Chondrocyte (in vitro differentiated cells): ENCODE measurements at places on chromosomes 16 and 17. TPM values are rescaled to one million over a fixed set of nuclear protein-coding genes. Genes with fewer than 3 reads are reported as not detected.

Gene PPP1R27
- not detected in 3 replicates for total RNA-seq

Gene KRTAP2-1
- total RNA-seq = not detected in 3 replicates

Gene CHD3
- total RNA-seq = 129 to 138 TPM (median 134 TPM) in 3 replicates

- H3K4me1 ChIP-seq = peaks cover 32% of the 10 kb centered on the region
- H3K27ac ChIP-seq = peak overlapping the region; percentile 89
- no peak overlapping the region for H3K4me3 ChIP-seq
- H3K36me3 ChIP-seq = no peaks in the 10 kb centered on the region
These were observed 115.0 kb upstream of the CIBAR2 start for GRCh38 chr16:85227084-85227945.

- no peaks in the 10 kb centered on the region for H3K36me3 ChIP-seq
- H3K4me3 ChIP-seq = no peak overlapping the region
These were observed 81.4 kb downstream of the GRIN2A start for GRCh38 chr16:10100829-10101228.

DNA sequence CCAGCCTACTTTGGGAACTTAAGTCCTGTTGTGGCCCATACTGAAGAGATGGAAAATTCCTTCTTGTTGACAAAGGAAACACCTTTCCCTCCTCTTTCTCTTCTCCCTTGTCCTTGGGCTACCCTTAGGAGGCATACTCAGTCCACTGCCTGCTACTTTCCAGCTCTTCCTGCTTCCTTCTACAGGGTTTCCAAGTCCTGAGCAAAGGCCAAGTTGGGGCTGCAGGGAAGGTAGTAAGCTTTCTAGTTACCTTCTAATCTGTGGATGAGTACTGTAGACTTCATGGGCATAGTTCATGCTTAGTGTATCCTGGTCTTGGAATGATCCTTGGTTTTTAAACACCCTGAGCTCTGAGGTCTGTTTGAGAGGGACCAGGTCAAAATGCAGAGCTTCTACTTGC lies 299.2 kb upstream of the MAF start:
- no peaks in the 10 kb centered on the region for H3K36me3 ChIP-seq
- H3K27me3 ChIP-seq = no peaks in the 10 kb centered on the region
- DNase-seq = no peak
- H3K4me3 ChIP-seq = no peak overlapping the region
- H3K4me1 ChIP-seq = peaks cover 44% of the 10 kb centered on the region
- no peak overlapping the region for H3K27ac ChIP-seq

DNA sequence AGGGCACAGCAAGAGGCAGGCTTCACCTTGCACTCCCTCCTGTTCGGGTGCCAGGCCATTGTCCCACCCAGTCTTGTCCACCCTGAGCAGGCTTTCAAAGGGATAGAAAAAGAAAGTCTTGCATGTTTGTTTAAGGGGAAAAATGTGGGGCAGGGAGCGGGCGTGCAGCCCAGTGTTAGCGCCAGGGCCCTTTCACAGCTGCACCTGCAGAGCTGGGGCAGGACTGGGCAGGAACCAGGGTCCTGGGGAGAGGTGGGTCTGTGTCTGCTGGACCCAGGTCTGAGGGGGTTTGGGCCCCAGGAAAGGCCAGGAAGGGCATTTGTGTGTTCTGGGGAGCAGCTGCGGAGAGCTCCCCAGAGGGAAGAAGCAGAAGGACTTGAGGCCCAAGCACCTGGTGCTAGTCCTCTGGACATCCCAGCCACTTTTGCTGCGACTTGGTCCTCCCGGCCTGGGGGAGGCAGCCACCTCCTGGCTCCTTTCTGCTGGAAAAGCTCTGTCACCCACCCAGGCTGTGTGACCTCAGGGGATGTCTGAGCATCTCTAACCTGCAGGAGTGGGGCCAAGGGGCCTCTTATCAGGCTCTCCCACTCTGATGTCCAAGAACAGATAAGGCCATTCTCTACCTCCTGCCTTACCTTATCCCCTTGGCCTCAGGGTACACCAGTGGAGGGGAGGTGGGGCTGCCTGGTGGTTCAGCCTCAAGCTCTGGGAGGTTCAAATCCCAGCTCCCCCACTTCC lies 44.7 kb downstream of the PSME3IP1 start:
- H3K4me1 ChIP-seq = peaks cover 16% of the 10 kb centered on the region
- H3K36me3 ChIP-seq = peaks cover 2% of the 10 kb centered on the region
- no peaks in the 10 kb centered on the region for H3K27me3 ChIP-seq

- H3K27me3 ChIP-seq = no peaks in the 10 kb centered on the region
- no peak overlapping the region for H3K4me3 ChIP-seq
- peaks cover 38% of the 10 kb centered on the region for H3K4me1 ChIP-seq
- no peak for DNase-seq
- no peaks in the 10 kb centered on the region for H3K36me3 ChIP-seq
- H3K27ac ChIP-seq = no peak overlapping the region
These were observed 52.7 kb downstream of the CDRT4 start for GRCh38 chr17:15414532-15415306.

GRCh38 chr17:77209330-77209748 lies 68.6 kb downstream of the SEC14L1 start:
- no peak overlapping the region for H3K4me3 ChIP-seq
- peak; percentile 19 for DNase-seq
- no peak overlapping the region for H3K27ac ChIP-seq
- H3K4me1 ChIP-seq = peaks cover 14% of the 10 kb centered on the region
- H3K36me3 ChIP-seq = peaks cover 49% of the 10 kb centered on the region
- no peaks in the 10 kb centered on the region for H3K27me3 ChIP-seq
